Calu3 (cell line): ENCODE measurements at places on chromosomes 1 and 21. TPM values are rescaled to one million over a fixed set of nuclear protein-coding genes. Genes with fewer than 3 reads are reported as not detected.

GRCh38 chr1:6352138-6352563, 41.4 kb downstream of the ACOT7 start:
- no peaks in the 10 kb centered on the region for H3K27me3 ChIP-seq
- H3K36me3 ChIP-seq: no peaks in the 10 kb centered on the region
- H3K27ac ChIP-seq: no peak overlapping the region

- H3K4me1 ChIP-seq: no peaks in the 10 kb centered on the region
- no peak overlapping the region for H3K27ac ChIP-seq
- DNase-seq: no peak
- no peaks in the 10 kb centered on the region for H3K27me3 ChIP-seq
Observed at GRCh38 chr1:57857809-57858208, 433.9 kb upstream of the DAB1 start.

EDARADD gene
- total RNA-seq: 0.19 TPM in 1 of 2 replicates, not detected in the other

AKR7A2 gene
- 25.7 and 26.3 TPM in 2 replicates for total RNA-seq
